ENCODE measurements at places on chromosomes 16 and 17.

DNA sequence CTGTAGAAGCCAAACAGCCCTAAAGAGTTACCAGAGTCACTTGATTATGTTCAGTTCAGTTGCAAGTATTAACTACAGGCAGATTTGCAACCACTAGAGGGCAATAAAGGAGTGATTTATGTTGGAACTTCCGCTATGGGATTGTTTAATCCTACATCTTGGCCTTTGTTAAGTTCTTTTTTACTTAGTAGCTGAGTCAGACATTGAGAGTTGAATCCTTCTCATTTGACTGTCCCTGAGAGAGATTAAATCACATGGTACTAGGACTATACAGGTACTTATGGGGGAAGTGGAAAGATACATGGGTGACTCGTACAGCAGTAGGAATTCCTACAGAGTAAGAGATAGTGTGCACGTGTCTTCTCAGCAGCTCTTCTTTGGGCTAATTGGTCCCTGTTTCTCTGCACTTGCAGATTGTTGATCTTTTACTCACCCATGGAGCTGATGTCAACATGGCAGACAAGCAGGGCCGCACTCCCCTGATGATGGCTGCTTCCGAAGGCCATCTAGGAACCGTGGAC lies 40.3 kb downstream of the CYB561 start:
- no peak for DNase-seq

GRCh38 chr16:48559462-48560211 lies 50.3 kb downstream of the N4BP1 start:
- DNase-seq, result no peak

GRCh38 chr16:25095636-25096035 lies 15.9 kb upstream of the LCMT1 start:
- DNase-seq, result no peak

- DNase-seq, result no peak
These were observed 7.4 kb upstream of the CPNE2 start for GRCh38 chr16:57084996-57085395.

GRCh38 chr17:16920628-16921020 lies 51.3 kb downstream of the TNFRSF13B start:
- DNase-seq, result no peak

- no peak for DNase-seq
These were observed 144.5 kb downstream of the RPTOR start for GRCh38 chr17:80689129-80689619.

- no peak for DNase-seq
These were observed 495.0 kb upstream of the HSBP1 start for GRCh38 chr16:83312718-83313245.

DNA sequence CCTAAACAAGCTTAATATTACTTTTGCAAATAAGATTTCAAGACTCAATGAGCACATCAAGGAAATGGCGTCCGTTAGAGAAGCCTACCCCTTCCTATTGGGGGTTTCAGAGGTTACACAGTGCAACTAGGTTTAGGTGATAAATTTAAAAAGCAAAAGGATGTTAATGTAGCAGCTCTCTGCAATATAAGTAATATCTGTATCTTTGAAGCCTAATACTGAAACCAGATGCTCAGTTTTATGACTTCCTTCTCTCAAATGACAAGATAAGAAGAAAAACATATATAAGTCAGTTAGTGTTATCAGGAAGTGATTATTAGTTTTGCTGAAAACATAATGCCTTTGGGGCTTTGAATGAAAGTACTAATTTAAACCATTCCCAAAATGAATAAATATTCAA lies 54.3 kb upstream of the MED13 start:
- DNase-seq, result no peak

DNA sequence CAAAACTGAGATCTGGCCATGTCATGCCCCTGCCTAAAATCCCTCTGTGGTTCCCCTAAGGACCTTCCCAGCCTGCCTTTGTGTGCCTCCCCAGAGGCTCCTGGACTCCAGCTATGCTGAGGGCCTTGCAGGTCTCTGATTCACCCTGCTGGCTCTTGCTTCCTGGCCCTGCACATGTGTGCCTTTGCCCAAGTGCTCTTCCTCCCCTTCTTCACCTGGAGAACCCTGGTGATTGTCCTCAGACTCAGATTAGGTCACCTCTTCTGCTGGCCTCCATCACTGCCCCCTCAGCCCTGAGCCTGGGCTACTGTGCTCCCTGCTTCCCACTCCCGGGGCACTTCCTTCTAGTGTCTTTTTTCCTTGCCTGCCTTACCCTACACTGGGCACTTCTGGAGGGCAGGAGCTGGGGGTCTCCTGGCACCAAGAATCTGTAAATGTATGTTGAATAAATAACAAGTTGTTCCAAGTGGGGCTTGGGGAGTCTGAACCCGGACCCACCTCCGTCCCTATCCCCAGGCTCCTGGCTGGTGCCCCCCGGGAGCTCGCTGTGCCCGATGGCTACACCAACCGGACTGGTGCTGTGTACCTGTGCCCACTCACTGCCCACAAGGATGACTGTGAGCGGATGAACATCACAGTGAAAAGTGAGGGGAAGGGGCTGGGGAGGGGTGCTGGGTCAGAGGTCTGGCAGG lies 7.8 kb downstream of the ITGA3 start:
- DNase-seq, result no peak

GRCh38 chr16:75780669-75781068 lies 54.4 kb upstream of the CPHXL start:
- no peak for DNase-seq

DNA sequence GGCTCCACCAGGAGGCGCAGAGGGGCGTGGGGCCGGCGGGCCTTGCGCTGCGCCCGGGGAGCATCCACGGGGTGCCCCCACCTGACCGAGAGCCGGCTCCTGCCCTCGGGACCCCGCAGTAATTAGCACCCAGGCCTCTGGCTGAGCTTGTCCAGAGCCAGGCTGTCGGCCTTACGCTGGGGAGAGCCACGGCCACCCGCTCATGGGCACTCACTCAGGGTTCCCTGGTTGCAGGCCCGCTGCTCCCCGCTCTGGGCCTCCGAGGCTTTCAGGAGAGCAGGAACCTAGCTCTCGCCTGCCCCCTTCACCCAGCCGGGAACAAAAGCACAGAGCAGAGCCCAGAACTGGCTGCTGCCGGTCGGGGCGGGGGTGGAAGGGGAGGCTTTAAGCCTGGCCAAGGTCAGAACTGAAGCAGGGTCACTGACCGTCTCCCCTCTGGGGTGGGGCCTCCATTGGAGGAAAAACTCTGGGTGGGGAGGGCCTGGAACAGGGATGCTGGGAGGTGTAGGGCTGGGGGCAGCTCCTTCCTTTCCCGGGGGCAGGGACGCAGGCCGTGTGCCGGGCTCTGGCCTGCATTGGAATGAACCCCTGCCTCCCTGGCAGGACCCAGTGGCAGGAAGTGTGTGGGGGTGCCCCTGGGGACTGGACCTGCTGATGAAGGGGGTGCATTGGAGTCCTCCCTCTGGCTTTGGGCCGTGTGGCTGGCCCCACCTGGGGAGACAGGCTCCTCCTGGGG lies 12.3 kb downstream of the GLIS2 start:
- peak; percentile 54 for DNase-seq

DNA sequence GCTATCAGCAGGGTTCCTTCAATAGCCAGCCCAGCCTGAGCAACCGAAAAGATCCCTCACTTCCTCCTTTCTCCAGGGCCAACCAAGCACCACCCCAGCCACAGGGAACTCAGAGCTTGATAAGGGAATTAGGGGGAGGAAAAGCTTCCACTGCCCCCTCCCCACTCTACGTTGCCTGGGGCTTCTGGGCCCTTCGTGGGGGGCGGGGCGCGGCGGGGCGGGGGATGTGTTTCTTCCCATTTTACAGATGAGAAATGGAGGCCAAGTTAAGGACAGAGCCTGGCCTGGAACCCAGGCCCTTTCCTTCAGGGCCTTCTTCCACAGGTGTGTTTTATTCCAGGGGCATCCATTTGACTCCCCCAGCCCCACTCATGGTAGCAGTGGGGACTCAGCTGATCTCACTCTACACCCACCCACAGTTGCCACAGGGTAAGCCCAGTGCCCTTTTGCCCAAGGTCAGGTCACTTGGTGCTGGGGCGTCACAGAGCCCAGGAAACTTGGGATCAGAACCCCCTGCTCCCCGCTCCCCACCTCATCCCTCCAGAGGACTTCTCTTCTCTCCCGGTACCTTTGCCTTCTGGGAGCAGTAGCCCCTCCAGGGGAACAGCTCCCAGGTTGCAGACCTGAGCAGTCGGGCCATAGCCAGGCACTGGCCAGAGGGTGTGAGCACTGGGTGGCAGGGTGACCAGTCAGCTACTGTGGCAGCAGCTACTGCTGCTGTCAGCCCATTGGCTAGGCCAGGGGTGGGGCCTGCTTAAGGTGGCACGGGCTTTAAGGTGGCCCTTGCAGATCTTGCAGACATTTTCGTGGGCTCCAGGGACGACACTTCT lies at the start of gene LDHD:
LDHD (minus strand) TSS at position 700 of the 830 bp plus-strand sequence; CDS start at position 640, 60 bp downstream.
- peak; percentile 76 for DNase-seq

- peak; percentile 38 for DNase-seq
These were observed 1.3 kb downstream of the SNN start for GRCh38 chr16:11669380-11670146.

DNA sequence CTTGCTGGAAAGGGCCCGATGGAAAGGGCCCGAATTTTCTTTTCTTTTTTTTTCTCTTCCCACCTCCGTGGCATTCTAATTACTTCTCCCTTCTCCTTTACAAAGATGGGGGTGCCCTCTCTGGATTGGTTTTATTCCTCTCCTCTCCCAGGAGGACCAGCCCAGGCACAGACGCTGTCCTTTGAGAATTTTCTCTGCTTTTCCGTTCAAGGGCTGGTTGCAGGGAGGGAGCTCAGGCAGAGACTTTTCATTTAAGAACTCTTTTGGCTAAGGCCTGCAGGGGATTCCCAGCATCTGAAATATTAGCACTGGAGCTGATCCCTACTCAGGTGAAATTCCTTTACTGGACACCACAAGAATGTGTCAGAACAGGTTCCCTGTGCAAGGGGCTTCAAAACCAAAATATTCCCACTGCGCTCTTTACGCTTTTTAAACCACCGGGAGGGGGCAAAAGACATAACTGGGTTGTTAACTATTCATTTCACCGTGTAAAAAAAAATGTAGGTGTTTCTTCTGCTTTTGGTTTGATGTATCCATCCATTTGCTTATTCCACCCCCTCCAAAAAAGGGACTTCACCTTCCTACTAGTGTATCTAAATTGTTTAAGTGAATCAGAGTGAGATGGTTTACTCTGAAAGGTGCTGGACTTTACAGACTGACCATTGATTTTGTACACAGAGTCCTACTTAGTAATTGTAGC lies 1.4 kb downstream of the NFAT5 start:
- DNase-seq, result no peak

- DNase-seq, result no peak
These were observed 21.3 kb upstream of the HOXB13 start for GRCh38 chr17:48749621-48750553.

GRCh38 chr16:83137326-83137781 lies 510.6 kb downstream of the CDH13 start:
- no peak for DNase-seq

- DNase-seq, result no peak
These were observed 190.3 kb downstream of the CPPED1 start for GRCh38 chr16:12613131-12613991.

DNA sequence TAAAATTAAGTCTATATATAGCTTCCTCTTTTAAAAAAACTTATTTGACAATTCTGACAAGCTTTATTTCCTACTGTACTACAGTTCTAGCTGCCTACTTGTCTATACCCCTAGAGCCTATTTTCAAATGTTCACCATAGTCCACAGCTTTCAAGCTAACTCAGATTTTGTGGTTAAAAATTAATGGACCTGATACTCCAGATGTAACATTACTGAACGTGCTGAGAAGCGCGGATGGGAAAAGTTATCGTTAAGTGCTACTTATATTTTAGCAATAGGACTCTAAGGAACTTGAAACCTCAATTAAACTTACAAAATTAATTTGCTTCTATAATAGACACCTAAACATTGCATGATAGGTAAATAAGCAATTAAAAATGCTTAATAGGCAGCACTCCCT lies 31.2 kb downstream of the GNA13 start:
- DNase-seq, result no peak

- no peak for DNase-seq
These were observed 65.0 kb downstream of the PARN start for GRCh38 chr16:14564861-14565687.

- DNase-seq, result no peak
These were observed 62.4 kb downstream of the STX8 start for GRCh38 chr17:9513266-9513665.

DNA sequence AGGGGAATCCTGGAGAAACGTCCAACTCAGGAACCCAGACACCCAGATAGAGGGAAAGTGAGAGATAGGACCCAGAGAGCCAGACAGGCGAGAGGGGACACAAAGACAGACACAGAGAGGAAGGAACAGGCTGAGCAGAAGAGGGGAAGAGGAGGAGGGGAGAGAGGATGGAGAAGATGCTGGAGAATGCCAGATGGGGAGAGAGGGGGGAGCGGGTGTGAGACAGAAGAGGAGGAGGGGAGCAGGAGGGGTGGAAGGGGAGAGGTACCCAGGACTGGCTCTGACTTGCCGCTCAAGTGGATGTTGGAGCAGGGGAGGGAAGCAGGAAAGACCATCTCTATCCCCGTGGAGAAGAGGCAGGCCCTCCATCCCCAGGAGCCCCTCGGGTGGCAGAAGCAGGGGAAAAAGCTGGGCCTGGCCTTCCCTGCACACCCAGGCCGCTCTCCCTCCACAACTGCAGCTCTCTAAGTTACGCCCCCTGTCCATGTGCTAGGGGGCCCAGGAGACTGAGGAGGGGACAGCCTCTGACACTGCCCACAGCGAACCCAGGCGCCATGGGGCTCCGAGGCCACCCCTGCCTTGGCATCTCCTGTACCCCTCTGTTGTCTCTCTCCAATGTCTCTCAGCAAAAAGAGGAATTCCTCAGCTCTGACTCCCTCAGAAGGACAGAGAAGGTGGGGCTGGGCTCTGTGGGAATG lies 4.8 kb downstream of the PPP1R9B start:
- DNase-seq, result no peak

DNA sequence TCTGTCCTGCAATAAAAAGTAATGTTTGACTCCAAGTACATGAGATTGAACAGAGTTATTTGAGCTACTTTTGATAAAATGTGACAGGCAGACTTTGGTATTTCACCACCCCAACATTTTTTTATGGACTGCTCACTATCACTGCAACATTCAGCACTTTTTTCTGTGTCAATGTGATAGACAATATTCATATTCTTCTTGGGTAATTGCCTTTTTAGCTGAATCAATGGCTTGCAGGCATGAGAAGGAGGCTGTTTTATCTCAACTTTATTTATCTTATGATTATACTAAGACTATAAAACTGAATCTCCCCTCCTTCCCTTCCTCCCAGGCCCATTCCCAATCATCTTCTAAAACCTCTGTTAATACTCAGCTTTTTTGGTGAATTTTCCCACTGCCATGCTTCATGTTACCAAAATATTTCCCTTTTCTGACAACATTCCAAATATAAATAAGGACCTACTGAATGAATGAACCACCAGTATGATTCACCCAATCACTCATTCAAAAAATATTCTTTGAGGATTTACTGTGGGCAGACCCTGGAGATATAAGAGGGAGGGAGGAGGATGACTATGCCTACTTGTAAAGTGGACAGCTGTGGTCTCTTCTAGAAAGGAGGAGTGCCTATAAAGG lies 67.6 kb downstream of the CDH13 start:
- DNase-seq, result no peak

DNA sequence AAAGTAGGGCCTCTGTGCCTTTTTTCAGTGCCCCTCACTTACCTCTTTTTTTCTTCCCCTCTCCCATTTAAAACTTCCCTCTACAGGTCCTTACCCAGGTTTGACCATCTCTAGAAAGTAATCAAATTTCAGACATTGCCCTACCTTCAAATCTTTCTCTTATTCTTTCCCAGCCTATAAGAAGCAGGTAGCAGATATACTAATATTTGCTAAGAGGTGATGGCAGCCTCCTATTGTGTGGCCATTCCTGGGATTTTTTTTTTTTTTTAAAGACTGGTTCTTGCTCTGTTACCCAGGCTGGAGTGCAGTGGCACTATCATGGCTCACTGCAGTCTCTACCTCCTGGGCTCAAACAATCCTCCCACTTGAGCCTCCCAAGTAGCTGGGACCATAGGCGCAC lies 111.1 kb upstream of the HAS3 start:
- no peak for DNase-seq
